ENCODE measurements at places on chromosomes 4 and X.
A peak's percentile ranks its signal among the peaks of the same experiment; 100 is the strongest.

DNA sequence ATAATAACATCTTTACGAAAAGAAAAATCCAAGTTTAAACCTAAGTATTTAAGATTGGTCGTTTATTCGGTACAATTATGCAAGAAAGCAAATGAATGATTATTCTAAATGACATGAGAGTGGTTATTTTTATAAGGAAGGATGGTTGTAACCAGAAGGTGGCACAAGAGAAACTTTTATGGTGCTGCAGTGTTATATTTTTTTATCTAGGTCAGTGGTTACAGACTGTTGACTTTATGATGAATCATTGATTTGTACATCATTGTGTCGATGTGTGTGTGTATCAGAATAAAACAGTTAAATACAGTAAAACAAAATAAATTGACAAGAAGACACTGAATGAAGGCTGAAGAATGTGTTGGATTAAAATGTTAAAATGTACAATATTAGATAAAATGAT lies 9.8 kb downstream of the DCAF8L2 start:
- peak; percentile 58 for DNase-seq

GRCh38 chrX:37787423-37787869 lies 7.6 kb downstream of the CYBB start:
- DNase-seq: no peak

DNA sequence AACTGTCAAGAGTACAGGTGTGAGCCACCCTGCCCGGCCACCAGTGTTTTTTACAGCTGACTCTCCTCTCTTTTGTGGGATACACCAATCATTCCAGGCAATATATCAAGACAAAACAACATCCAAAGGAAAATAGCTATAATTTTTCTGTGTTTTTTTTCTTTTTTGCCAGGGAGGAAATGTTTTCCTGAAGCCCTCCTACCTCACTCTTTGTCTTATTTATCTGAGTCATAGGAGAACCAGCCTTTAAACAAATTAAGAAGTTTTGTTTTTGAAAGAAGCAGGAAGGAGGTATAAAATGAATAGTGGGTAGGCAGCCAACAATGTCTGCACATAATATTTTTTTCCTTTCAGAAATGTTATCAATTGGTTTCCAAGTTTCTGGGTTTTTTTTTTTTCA lies 493.9 kb downstream of the CCSER1 start:
- no peak for DNase-seq

GRCh38 chrX:22165732-22166457 lies 106.8 kb upstream of the CBLL2 start:
- peak; percentile 54 for DNase-seq

DNA sequence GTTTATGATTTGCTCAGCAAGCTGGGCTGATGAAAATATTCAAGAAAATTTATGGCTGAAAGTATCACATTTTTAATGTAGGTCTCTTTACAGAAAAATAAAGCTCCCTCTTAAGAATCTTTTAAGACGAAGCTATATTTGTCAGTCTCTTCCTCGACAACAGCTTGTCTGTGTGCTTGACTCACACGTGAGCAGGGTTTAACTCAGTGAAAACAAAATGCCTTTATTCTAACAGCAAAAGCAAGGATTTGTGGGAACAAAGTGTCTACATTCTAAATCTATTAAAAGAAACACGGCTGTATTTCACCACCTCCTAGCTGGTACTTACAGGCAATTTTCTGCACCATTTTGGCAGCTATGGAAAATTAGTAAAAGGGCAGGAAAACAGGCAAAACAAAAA lies 75.5 kb downstream of the NYX start:
- no peak for DNase-seq

Data from MCF 10A (cell line).